Activated T-helper 1 cell treated with Interleukin-2 at 50 U/mL for 16 hours (primary cell): ENCODE measurements at places on chromosomes 3 and 15.

DNA sequence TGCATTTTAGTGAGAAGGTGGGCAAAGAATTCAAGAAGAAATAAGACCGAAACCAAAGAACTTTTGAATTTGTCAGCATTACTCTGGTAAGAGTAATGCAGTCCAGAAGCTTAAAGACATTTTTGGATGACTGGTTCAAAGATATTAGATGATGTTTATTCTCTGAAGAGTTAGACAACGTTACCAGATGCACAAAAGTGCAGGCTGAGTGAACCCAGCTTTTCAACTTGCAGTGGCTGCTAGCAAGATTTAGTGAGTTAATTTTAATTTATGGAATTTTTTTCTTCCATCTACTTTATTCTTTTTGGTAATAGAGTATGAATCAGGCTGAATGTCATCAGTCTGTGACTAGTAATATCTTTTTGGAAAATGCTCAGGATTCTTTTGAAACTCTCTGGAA is 267.3 kb upstream of the AZI2 start:
- DNase-seq: no peak

GRCh38 chr3:180828001-180828720 is 84.3 kb upstream of the FXR1 start:
- DNase-seq: no peak

GRCh38 chr3:194715022-194715800 is 29.5 kb downstream of the FAM43A start:
- no peak for DNase-seq

- DNase-seq: no peak
Observed at GRCh38 chr3:72230774-72231379, 445.9 kb upstream of the PROK2 start.

- DNase-seq: no peak
Observed at GRCh38 chr15:70936326-70936725, 43.7 kb downstream of the LRRC49 start.

DNA sequence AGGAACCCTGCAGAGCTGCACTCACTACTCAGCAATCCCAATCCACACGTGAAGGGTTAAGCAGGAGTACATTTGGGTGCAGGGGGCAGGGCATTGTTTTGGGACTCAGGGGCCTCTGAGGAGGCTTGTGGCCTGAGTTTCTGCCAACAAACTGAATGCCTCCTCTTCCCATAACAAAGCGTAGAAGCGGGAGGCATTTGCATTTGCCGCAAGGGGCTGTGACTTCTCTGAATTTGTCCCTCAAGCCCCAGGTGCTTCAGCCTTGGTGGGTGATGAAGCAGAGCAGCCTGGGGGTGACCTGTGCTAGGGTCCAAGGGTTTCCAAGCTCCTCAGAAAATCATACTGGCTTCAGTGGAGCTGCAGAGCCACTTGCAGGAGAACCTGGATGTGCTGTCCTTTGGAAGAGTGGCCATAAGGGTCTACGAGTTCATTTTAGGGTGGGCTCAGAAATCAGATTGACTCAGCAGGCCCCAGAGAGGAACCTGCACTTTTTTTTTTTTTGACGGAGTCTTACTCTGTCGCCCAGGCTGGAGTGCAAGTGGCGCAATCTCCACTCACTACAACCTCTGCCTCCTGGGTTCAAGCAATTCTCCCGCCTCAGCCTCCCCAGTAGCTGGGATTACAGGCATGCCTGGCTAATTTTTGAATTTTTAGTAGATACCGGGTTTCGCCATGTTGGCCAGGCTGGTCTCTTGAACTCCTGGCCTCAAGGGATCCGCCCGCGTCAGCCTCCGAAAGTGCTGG is 1.4 kb upstream of the RPSA start:
- DNase-seq: no peak

DNA sequence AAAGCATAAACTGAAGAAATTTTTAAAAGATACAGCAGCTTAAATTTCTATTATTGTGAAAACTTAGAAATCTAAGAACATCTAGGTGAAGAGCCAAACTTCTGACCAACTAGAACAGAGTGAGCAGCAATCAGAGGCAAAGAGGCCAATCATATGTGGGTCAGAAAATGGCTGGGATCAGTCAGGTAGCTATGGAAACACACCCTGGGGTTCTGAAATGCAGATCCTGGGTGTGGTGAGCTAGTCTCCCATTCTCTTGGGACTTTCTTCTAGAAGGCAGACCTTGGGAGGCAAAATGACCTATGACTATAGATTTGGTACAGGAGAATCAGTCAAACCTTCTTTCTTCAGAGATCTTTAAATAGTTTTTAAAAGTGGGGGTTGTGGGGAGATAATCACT is 385.8 kb downstream of the TBC1D5 start:
- DNase-seq: no peak

DNA sequence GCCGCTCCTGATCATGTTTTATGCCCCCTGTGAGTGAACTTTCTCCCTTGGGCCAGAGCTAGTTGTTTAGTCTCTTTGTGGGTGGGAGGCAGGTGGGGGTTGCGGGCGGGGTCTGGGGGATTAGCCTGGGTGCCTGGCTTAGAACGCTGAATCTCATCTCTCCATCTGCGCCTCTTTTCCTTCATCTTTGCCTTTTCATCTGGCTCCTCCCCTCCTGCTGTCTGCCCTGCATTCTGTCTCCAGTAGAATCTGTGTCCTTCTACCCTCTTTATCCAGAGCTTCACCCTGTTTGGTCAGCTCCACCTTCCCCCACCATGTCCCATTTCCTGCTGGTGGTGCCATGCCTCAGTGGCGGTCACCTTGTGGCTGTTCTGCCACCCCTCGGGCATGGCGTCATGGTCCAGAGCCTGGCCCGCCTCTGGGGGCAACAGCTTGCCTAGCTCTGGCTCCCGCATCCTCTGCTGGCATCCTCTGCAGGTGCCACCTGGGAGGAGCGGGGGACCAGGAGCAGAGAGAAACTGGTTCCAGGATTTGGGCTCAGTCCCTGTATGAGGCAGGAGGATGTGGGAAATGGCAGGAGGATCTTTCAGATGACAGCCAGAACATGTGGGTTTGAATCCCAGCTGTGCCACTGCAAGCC is 44.3 kb downstream of the PDIA5 start:
- DNase-seq: no peak

DNA sequence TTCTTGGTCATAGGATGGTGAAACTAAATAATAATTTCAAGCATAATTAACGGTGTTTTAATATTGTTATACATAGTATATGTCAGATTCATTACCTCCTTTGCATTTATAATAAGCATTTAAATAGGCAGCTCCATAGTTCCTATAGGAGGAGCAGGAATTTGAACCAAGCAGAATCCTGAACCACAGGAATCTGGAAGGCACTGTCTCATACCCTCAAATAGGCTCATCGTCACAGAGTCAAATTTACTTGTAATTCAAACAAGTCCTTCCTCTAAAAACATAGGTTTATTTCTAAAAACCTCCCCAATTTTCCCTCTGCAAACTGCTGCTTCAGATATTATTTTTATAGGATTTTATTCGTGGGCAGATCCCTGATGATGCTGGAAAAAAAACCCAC is 376.3 kb upstream of the ARHGEF26 start:
- DNase-seq: no peak

GRCh38 chr15:57697588-57697987 is 8.9 kb upstream of the POLR2M start:
- no peak for DNase-seq

GRCh38 chr3:46423588-46423987 is 16.5 kb downstream of the CCRL2 start:
- no peak for DNase-seq

GRCh38 chr3:138799822-138800221 is 34.9 kb downstream of the PIK3CB start:
- DNase-seq: no peak

- no peak for DNase-seq
Observed at GRCh38 chr15:81863162-81863561, 182.7 kb downstream of the MEX3B start.

- no peak for DNase-seq
Observed at GRCh38 chr3:195015021-195015420, 255.9 kb downstream of the XXYLT1 start.

DNA sequence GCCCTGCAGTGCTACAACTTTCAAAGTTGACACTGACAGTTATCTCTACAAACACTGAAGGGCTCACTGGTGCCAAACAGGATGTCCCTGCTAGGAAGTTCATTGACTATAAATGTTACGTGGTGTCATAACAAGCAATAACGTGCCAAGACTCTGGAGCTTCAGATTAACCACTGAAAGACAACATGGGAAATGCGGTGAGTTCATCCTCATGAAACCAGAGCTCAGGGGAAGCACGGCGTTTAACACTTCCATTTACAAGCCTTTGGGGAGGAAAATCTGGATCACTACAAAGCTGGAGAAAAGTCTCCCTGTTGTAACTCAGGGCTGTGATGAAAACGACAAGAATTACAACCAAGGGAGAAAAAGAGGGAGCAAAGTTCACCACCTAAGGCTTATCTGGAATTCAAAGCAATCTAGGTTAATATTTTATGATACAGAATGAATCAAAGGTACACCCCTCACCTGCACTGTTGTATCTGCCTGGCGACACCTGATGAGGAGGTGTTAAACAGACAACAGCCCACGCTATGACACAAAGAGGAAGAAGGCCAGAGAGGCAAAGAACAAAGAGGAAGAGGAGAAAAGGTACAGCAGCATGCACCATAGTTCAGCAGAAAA is 27.0 kb downstream of the SHQ1 start:
- DNase-seq: no peak

DNA sequence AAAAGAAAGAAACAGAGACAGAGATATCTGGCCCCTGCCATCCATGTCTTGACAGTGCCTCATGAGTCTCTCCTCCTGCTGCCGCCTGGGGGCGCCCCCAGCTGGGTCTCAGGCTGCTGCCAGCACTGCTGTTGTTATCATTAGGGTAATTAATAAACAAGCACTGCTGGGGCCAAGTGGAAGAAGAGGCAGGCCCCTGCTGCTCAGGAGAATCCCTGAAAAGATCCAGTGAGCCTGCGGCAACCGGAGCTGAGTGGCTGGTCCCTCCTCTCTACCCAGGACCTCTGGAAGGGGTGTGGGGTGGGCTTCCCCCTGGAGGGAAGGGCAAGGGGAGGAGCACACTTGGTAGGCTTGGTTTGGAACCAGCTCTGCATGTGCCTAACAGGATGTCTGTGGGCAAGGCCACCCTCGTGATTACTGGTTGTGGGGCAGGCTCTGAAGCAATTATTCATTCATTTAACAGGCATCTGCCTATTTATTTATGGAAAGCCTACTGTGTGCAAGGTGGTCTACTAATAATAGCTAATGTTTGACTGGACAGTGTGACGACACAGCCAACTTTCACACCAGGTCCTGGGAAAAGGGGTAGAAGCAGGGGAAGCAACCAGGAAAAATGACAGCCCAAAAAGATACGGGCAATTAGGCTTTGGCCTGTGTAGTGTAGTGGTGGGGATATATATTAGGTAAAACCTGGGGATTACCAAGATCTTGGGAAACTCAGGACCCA is 1.2 kb upstream of the TYRO3 start:
- DNase-seq: peak; percentile 58

DNA sequence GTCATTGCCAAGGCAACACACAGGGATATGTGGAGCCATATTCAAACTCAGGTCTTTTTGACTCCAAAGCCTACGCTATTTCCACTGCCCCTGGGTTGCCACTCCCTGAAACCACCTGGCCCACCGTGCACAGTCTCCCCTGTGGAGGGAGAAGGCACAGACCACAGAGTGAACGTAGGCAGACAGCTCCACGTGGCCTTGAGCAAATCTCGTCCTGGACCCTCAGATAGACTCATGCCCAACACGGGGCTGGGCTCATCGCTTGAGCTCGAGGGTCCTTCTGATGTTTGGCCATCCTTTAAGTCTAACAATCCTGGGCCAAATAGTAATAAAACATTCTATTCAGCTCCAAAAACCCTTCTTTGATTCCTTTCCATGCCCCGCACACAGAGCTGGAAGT is 72.0 kb downstream of the CPN2 start:
- no peak for DNase-seq

- DNase-seq: no peak
Observed at GRCh38 chr15:93823971-93824913, 407.1 kb upstream of the MCTP2 start.
